ENCODE measurements at places on chromosomes 2 and 18.

DNA sequence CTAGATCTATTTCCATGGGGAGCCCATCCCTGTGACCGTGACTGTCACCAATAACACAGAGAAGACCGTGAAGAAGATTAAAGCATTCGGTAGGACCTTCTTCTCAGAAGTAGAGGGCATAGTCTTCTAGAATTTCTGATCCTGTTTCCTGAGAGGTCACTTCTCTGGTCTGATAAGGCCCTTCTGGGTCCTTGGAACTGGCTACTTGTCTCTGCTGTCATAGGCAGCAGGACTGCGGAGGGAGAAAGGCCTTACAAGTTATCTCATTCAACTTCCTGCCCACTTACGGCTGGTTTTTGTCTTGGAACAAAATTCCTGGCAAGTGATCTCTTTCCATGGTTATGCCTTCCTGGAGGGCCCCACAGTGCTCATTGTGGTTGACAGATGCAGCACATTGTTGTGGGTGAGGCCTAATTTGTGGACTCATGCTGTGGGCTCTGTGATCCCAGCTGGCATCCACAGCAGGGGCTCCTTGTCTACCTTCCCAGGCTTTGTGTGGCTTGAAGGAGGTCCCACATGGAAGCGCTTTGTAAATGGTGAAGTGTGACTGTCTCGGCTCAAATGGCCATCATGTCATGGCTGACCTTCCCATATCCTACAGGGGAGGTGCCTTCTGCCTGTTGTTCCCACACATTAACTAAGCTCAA is 22.0 kb downstream of the SAG start:
- DNase-seq, result no peak

- peak; percentile 10 for DNase-seq
These were observed 34.4 kb upstream of the CYP27C1 start for GRCh38 chr2:127254386-127254981.

GRCh38 chr2:238578256-238578655 is 151.5 kb downstream of the ASB1 start:
- no peak for DNase-seq

DNA sequence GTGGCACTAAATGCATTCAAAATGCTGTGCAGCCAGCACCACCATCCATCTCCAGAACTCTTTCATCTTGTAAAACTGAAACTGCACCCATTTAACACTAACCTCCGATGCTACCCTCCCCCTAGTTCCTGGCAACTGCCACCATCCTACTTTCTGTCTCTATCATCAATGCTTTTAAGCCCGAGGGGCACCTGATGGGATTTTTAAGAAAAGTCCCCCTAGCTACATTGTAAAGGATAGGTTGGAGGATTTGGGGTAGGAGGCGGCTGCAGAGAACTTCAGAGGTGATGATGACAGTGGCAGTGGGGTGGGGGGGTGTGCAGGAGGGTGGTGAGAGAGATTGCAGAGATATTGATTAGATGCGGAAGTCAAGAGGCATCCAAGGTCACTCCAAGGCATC is 10.8 kb upstream of the YWHAQ start:
- no peak for DNase-seq

DNA sequence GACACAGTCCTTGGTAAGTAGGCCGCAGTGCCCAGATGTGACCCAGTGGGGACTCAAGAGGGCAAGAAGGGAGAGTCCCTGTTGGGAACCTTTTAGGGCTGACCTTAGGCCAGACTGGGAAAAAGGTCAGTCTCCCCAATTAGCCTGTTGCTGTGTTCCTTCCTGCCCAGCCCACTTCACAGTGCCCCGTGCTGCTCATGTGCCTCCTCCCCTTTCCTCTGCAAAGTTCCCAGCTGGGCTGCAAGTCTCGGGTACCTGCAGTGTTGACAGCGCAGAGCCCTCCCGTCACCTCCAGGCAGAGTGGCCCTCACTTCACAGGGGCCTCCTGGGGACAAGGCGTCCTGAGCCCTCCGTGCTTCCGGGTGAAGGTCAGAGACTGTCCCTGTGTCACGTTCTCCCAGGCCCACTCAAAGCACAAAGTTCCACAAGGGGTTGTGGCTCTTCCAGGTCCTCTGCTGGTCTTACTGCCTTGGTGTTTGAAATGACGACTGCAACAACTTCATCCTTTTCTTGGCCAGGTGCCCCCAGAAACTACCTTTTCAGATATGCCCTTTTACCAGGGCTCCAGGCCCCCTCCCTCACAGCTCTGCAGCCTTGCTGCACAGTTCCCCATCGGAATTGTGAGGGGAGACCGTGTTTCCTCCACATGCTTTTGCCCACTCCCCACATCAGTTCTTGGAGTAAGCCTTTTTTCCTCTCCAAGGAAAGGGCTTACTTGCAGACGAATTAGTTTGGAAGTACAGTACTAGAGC is 225.8 kb downstream of the ALPK2 start:
- DNase-seq, result no peak

DNA sequence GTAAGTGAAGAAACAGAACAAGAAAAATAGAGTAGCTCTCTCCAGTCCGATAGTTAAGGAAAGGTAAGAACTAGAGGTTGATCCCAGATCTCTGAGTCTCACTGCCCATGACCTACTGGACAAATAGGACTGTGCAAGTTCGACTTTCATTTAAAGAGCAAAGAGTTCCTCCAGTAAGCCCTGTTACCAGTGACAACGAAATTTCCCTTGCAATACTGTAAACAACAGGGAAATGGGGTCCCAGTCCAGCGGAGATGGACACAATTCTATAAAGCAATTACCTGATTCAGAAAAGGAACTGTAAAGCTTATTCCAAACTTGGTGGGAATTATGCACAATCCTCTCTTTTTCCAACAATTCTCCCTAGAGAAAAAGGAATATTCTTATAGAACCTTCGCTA is 65.9 kb downstream of the XDH start:
- no peak for DNase-seq

All from foreskin keratinocyte (primary cell).